NCI-H1105 treated with DMSO at 0.1 percent for 48 hours (cell line): ENCODE measurements at places on chromosomes 6 and 20.

GRCh38 chr6:48110436-48111142 is 408 bp downstream of the PTCHD4 start:
- no peak for DNase-seq

DNA sequence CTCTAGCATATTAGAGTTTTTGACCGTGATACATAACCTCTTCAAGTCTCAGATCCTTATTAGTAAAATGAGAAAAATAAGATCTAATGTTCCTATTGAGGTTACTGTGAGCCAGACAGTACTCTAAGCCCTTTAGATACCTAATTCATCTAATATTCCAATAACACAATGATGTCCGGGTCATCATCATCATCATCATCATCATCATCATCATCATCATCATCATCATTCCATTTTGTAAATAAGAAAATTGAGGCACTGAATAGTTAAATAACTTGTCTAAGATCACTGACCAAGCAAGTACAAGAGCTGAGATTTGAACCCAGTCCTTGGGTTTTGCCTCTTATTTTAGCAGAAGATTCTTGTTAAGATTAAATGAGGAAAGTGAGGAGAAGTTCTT is 643.0 kb downstream of the HDGFL1 start:
- DNase-seq, result no peak

DNA sequence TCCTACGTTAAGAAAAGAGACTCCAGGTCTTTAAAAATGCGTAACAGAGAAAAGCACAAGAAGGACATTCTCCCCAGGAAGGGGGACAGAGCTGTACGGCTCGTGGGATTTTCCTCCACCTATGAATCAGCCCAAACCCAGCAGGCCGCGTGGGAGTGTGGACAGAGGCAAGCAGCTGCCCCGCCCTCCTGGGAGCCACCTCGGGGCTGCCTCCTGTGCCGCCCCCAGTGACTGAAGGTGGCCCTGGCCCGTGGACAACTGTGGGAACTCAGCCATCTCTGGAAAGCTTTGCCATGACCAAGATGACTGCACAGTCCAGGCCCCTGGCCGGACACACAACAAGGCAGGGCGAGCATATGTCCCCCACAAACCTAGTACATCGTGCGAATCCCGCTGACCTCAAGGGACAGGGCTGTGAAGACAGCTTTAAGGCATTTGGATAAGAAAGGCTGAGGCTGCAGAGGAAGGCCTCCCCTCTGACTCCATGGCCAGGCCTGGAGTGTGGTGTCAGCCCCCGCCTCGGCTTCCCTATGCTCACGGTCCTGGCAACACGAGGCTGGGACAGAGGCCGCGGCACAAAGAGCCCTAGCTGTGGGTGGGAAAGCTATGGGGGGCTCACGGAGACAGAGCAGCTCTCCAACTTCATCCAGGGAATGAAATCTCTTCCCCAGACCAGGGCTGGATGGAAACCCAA is 26.9 kb downstream of the PXDC1 start:
- no peak for DNase-seq

GRCh38 chr6:56350628-56351260 is 103.4 kb upstream of the COL21A1 start:
- DNase-seq, result no peak

DNA sequence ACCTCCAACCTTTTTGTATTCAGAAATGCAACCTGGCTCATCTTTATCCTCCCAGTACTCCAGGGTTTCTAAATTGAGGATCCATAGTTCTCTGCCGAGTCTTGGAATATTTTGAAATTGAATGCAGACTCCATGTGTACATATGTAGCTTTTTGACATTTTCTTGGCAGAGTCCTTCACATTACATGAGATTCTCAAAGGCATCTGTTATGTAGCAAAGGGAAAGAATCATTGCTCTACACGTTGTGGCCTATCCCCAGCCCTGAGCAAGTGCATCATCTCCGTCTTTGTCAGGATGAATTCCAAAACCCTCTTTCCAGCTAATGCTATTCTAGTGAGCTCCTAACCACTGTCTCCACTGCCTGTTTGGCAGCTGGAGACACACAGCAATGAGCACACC is 742.9 kb downstream of the DHX35 start:
- DNase-seq, result no peak

DNA sequence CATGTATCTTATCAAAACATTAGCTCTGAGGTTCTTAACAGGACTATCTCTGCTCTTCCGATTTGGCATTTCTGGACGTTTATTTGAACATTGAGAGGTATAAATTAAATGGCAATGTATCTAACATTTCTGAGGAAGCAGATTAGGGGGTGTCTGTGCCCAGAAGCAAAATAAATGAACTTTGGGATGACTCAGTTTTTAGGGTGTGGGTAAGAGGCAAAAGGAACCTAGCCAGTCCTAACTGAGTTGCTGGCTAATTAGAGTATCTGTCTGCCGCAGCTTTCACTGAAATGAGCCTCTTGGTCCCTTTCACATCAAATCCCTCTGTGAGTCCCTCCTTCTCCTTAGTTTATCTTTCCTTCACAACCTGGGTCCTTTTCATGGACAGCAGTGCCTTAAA is 1.1 kb downstream of the RNF144B start:
- DNase-seq, result no peak

DNA sequence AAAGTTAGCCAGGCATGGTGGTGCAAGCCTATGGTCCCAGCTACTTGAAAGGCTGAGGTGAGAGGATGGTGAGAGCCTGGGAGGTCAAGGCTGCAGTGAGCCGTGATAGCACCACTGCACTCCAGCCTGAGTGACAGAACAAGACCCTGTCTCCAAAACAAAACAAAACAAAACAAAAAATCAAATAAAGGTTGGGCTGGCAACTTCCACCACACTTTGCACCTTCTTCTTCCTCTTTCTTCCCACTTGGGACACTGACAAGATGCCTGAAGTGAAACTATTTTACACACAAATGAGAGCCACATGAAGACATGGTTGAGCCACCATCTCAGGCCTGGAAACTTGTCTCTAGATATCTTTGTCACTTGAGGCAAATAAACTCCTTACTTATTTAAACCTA is 53.8 kb upstream of the CCDC28A start:
- no peak for DNase-seq
